ENCODE measurements at places on chromosomes 5 and 9. TPM values are rescaled to one million over a fixed set of nuclear protein-coding genes. Genes with fewer than 3 reads are reported as not detected.

Gene LCN6
- not detected for total RNA-seq

Gene SHC3
- 7.6 TPM for total RNA-seq

Gene GNAQ
- total RNA-seq = 29.9 TPM

Gene SLC22A5
- 1.7 TPM for total RNA-seq

Gene ZDHHC11B
- not detected for total RNA-seq

Gene ZCCHC9
- total RNA-seq = 16.3 TPM

Gene CNTFR
- total RNA-seq = not detected

Gene SMIM33
- not detected for total RNA-seq

Gene ACTBL2
- 0.28 TPM for total RNA-seq

Gene TMEM174
- total RNA-seq = not detected

Gene RAB3C
- total RNA-seq = not detected

Gene TYRP1
- 0.56 TPM for total RNA-seq

Gene CARD19
- 74.9 TPM for total RNA-seq

Gene ANKRD31
- not detected for total RNA-seq

Gene PCDHGB6
- 1.7 TPM for total RNA-seq

Gene ZNF79
- total RNA-seq = 13.7 TPM

Gene GCNT1
- 13.3 TPM for total RNA-seq

Gene ARL14EPL
- not detected for total RNA-seq

Gene PCDHB14
- 1.6 TPM for total RNA-seq

Gene MAMDC4
- total RNA-seq = 4.9 TPM

Gene GNE
- total RNA-seq = 7.4 TPM

Gene HRH2
- total RNA-seq = 0.09 TPM

Gene IFNA2
- not detected for total RNA-seq

Gene GFI1B
- total RNA-seq = not detected

Data from endothelial cell of coronary artery (primary cell).